ENCODE measurements at places on chromosomes 1 and 21. TPM values are rescaled to one million over a fixed set of nuclear protein-coding genes. Genes with fewer than 3 reads are reported as not detected.

DNA sequence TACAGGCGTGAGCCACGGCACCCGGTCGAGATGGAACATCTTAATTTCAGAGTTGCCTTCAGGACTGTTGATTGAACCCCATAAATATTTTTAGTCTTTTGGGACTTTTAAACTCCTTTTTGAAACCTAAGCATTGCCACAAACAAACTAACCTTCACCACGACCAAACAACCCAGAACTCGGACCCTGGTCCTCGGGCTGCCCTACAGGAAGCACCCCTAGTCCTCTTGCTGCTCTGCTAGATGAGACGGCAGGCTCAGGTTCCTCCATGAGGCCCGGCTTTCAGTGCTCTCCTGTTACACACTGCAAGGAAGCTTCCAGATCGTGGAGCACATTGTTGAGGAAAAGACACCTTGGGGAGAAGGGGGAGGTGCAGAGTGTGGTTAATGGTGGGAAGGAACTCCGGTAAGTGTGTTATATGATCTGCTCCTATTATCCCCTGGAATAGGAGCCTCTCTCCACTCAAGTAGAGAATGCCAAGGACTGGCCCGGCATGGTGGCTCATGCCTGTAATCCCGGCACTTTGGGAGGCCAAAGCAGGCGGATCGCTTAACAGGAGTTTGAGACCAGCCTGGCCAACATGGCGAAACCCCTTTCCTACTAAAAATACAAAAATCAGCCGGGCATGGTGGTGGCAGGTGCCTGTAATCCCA, 5.7 kb downstream of the EPHX1 start:
- H3K27ac ChIP-seq, result no peak overlapping the region
- H3K36me3 ChIP-seq, result no peaks in the 10 kb centered on the region
- H3K27me3 ChIP-seq, result no peaks in the 10 kb centered on the region

DNA sequence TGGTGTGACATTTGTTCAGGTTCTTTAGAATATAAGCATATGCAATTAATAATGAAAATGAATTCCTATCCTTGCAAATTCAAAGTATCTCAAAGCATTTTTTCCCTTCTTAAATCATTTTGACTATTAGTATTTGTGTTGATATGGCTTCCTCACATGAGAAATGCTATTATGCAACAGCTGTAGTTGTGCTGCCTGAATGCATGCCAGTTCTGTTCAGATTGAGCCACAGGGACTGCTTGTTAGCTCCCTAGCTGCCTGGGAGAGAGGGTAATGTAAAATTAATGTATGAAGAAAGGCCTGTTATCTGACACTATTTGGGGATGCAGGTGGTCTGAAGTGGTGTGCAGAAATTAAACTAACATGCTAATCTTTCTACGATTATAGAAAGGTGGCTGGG, 45.5 kb downstream of the CACHD1 start:
- DNase-seq, result no peak
- H3K27me3 ChIP-seq, result no peaks in the 10 kb centered on the region
- H3K4me3 ChIP-seq, result no peak overlapping the region
- H3K27ac ChIP-seq, result no peak overlapping the region

- H3K4me1 ChIP-seq, result peaks cover 10% of the 10 kb centered on the region
- H3K27ac ChIP-seq, result no peak overlapping the region
- H3K27me3 ChIP-seq, result no peaks in the 10 kb centered on the region
- DNase-seq, result no peak
Measured at GRCh38 chr1:66623812-66624211, 89.9 kb downstream of the SGIP1 start.

- H3K36me3 ChIP-seq, result no peaks in the 10 kb centered on the region
- peaks cover 16% of the 10 kb centered on the region for H3K27me3 ChIP-seq
- DNase-seq, result no peak
Measured at GRCh38 chr1:2009101-2010053, 5.8 kb upstream of the CFAP74 start.

DNA sequence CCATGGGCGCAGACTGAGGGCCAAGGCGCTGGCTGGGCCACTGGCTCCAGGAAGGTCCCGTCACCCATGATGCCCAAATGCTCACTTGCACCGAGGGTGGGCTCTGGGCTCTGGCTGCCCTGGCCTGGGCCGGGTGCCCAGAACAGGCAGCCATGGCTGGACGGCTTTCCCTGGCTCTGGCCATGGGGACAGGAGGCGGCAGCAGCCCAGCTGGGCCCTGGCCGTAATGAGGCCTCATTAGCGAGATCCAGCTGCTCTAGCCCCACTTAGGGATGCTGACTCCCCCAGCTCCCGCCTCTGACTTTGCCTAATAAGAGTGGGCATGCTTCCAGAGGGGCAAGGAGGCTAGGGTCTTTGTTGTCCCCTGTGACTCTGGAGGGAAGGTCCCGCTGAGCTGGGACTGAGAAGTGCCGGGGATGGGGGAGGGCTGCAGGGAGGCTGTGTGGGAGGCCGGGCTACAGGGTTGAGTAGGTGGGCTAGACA, 11.8 kb downstream of the SLC6A9 start:
- DNase-seq, result no peak
- H3K27me3 ChIP-seq, result no peaks in the 10 kb centered on the region
- H3K27ac ChIP-seq, result no peak overlapping the region
- H3K36me3 ChIP-seq, result peaks cover 6% of the 10 kb centered on the region
- H3K4me1 ChIP-seq, result no peaks in the 10 kb centered on the region

DNA sequence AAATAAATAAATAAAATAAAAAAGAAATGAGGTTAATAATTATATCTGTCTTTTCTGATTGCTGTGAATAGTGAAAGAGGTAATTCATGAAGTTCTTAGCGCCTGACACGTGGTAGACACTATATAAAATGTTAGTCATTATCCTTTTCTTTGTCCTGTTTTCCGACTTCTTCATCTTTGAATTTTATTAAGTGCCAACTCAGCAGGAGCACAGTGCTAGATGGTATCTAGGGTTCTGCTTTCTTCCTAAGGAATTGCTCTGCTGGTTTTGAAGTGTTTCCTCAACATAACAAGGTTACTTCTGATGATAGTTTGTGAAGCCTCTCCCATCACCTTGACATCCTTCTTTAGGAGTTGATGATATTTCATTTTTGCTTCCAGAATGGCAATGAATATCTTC, 227.0 kb downstream of the DNM3 start:
- DNase-seq, result no peak
- H3K4me3 ChIP-seq, result no peak overlapping the region
- no peaks in the 10 kb centered on the region for H3K4me1 ChIP-seq
- H3K27ac ChIP-seq, result no peak overlapping the region
- H3K36me3 ChIP-seq, result no peaks in the 10 kb centered on the region

GRCh38 chr1:224377676-224378006, 21.0 kb downstream of the CNIH4 start:
- no peak overlapping the region for H3K4me3 ChIP-seq
- DNase-seq, result peak; percentile 71
- peaks cover 92% of the 10 kb centered on the region for H3K4me1 ChIP-seq

GRCh38 chr1:113552244-113552643, 161.9 kb downstream of the MAGI3 start:
- no peaks in the 10 kb centered on the region for H3K4me1 ChIP-seq
- DNase-seq, result no peak
- H3K36me3 ChIP-seq, result no peaks in the 10 kb centered on the region
- H3K4me3 ChIP-seq, result no peak overlapping the region
- no peak overlapping the region for H3K27ac ChIP-seq

DNA sequence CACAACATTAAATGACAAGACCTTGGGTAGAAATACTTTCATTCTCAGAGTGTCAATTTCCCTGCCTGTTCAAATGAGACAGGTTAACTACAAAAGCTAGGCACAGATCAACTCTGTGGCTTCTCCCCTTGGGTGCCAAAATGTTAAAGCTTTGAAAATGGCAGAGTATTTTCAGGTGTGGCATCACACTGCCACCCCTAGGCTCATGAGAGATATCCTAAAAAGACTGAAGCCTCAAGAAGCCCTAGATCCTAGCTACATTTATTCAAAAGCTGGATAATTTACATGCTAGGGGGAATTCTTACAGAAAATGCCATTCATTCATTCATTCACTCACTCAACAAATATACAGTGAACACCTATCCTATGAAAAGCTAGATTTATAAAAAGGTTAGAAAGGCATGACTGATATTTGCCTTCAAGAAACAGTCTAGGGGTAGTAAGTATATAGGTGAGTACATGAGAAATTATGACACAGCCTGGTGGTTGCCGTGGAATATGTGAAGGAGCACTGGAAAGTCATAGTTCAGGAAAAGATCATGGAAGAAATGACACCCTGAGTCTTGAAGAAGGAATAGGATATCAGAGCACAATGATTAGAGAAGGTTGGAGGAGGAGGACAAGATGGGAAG, 15.9 kb upstream of the RAB4A start:
- no peaks in the 10 kb centered on the region for H3K36me3 ChIP-seq
- DNase-seq, result peak; percentile 42
- H3K4me3 ChIP-seq, result no peak overlapping the region
- H3K4me1 ChIP-seq, result peaks cover 48% of the 10 kb centered on the region
- H3K27ac ChIP-seq, result no peak overlapping the region

- peak within 1 kb of the TSS; percentile 99 for H3K27ac ChIP-seq
- H3K36me3 ChIP-seq, result peaks cover 4% of the 10 kb centered on the region
- peak within 1 kb of the TSS; percentile 85 for H3K4me3 ChIP-seq
- peak; percentile 82 for DNase-seq
- peaks cover 41% of the 10 kb centered on the region for H3K4me1 ChIP-seq
- H3K27me3 ChIP-seq, result peaks cover 2% of the 10 kb centered on the region
Measured at GRCh38 chr1:78004719-78005447, at the start of gene DNAJB4. DNAJB4 (plus strand) TSS chr1:78004939; CDS start chr1:78005111, 172 bp downstream.

- no peaks in the 10 kb centered on the region for H3K4me1 ChIP-seq
- no peak overlapping the region for H3K27ac ChIP-seq
- H3K4me3 ChIP-seq, result no peak overlapping the region
- H3K36me3 ChIP-seq, result no peaks in the 10 kb centered on the region
- H3K27me3 ChIP-seq, result no peaks in the 10 kb centered on the region
Measured at GRCh38 chr1:53132176-53132575, 10.3 kb downstream of the SLC1A7 start.

DNA sequence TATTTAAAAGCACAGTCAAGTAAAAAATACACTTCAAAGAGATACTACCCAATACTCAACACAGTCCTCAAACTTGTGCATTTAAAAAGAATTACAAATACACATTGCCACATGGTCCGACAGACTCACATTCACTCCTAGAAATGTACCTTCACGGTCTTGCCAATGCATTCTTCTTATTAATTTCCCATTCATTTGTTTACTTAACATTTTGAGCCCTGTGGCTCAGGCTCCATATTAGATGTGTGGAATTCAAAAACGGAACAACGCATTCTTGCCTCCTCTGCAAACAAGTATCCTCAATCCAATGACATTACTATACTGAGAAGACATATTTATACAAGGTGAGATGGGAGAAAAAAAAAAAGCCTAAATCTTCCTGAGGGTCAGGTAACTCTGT, 2.5 kb upstream of the DUSP23 start:
- H3K4me3 ChIP-seq, result no peak overlapping the region
- H3K27me3 ChIP-seq, result peaks cover 2% of the 10 kb centered on the region
- no peak overlapping the region for H3K27ac ChIP-seq
- peaks cover 7% of the 10 kb centered on the region for H3K4me1 ChIP-seq

DNA sequence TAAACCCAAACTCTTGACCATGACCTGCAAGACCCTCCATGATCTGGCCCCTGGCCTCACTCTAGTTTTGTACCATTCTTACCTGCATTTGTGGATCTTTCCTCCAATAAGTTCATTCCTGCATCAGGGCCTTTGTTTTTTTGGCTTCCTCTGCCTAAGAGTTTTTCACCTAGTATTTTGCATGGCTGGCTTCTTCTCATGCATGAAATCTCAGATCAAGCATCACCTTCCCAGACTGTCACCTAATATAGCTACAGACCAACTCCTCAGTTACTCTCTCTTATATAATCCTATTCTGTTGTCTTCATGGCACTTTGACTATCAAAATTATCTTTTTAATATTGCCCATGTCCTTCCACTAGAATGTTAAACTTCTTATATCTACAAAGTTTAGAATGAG, 54.2 kb downstream of the BTBD8 start:
- no peak for DNase-seq
- no peaks in the 10 kb centered on the region for H3K27me3 ChIP-seq
- no peak overlapping the region for H3K27ac ChIP-seq
- H3K4me3 ChIP-seq, result no peak overlapping the region
- no peaks in the 10 kb centered on the region for H3K4me1 ChIP-seq
- H3K36me3 ChIP-seq, result peaks cover 9% of the 10 kb centered on the region

- no peak overlapping the region for H3K4me3 ChIP-seq
- H3K27ac ChIP-seq, result no peak overlapping the region
- H3K4me1 ChIP-seq, result no peaks in the 10 kb centered on the region
- no peak for DNase-seq
- H3K27me3 ChIP-seq, result peaks cover 4% of the 10 kb centered on the region
Measured at GRCh38 chr1:221045842-221046831, 166.9 kb downstream of the HLX start.

DNA sequence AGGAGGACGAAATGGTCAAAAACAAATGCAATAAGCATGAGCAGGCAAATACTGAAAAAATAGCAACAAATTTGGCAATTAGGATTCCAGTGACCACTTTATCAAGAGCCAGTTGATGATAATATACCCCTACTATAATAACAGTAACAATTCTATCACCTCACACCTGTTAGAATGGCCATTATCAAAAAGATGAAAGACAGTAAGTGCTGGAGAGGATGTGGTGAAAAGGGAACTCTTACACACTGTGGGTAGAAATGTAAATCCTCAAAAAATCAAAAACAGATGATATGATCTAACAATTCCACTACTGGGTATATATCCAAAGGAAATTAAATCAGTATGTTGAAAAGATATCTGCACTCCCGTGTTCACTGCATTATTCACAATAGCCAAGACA, 114.3 kb upstream of the GFI1 start:
- H3K27ac ChIP-seq, result no peak overlapping the region
- no peak overlapping the region for H3K4me3 ChIP-seq
- no peak for DNase-seq
- peaks cover 3% of the 10 kb centered on the region for H3K36me3 ChIP-seq

- H3K4me1 ChIP-seq, result peaks cover 30% of the 10 kb centered on the region
- peaks cover 77% of the 10 kb centered on the region for H3K36me3 ChIP-seq
- H3K4me3 ChIP-seq, result peak overlapping the region; percentile 90
- peak overlapping the region; percentile 99 for H3K27ac ChIP-seq
- peak; percentile 76 for DNase-seq
Measured at GRCh38 chr1:37478451-37478881, 4.1 kb downstream of the ZC3H12A start.

GRCh38 chr1:1065265-1065939, 8.7 kb downstream of the RNF223 start:
- peaks cover 5% of the 10 kb centered on the region for H3K27me3 ChIP-seq
- H3K27ac ChIP-seq, result peak overlapping the region; percentile 57
- DNase-seq, result peak; percentile 52
- peaks cover 39% of the 10 kb centered on the region for H3K36me3 ChIP-seq

RGS16 gene
- total RNA-seq, result 33.8 TPM

DNAH14 gene
- total RNA-seq, result 1.8 TPM

RHEX gene
- total RNA-seq, result not detected

CNIH3 gene
- 2.1 TPM for total RNA-seq

YOD1 gene
- total RNA-seq, result 7.4 TPM

KLF17 gene
- total RNA-seq, result not detected

KCNT2 gene
- not detected for total RNA-seq
